LNCaP clone FGC (cell line): ENCODE measurements at places on chromosomes 6 and 20.

DNA sequence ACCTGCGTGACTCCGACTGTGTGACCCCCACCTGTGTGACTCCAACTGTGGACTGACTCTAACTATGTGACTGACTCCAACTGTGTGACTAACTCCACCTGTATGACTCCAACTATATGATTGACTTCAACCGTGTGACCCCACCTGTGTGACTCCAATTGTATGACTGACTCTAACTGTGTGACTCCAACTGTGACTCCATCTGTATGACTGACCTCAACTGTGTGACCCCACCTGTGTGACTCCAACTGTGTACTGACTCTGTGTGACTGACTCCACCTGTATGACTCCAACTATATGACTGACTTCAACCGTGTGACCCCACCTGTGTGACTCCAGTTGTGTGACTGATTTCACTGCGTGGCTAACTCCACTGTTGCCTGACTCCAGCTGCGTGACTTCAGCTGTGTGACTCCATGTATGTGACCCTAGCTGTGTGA lies 38.6 kb downstream of the SYNJ2 start:
- no peak for DNase-seq

DNA sequence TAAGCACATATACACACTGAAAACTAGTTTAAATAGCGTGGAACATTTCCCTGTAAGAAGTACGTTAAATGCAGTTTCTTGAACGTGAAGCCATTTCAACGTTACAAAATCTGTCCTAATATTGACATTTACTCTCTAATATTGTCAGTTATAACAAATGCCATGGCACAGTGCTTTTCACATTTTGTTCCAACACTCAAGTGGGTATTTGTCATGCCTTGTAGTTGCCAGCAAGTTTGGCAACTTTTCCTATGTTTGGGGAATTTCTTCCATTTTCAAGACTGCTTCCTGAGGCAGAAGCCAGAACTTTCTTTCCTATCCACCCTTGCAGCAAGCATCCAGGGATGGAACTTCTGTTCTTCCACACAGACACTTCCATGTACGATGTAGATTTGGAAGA lies 63.0 kb downstream of the STX11 start:
- DNase-seq, result peak; percentile 11

DNA sequence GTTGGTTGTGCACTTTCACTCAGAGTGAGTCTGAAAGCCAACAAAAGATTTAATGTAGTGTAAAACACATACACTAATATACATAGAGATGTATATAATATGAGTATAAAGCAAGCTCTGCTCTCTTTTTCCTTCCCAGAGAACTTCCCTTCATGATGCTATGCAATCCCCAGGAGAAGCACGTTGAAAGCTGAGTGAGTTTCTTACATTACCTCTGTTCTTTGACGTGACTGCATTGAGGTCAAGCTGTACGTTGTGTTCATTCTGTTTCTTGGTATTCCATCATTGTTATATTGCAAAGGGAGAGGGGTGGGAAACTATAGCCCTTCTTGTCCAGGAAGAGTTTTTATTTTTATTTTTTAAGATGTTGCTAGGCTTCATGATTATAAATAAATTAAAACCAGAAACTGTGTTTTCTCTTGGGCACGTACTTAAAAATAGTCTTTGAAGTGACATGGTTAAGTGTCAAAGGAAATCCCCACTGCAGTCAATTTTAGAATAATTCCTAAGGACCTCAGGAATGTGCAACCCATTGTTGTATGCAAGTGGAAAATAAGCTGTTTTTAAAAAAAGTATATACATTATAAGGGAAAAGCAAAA lies 651.0 kb downstream of the CD109 start:
- no peak for DNase-seq

- DNase-seq, result peak; percentile 82
These were observed at the start of gene KATNA1 for GRCh38 chr6:149648148-149649145. Gene KATNA1 (minus strand): TSS chr6:149648714. CDS start chr6:149638547, 10,167 bp downstream.

- no peak for DNase-seq
These were observed 589.1 kb downstream of the EYS start for GRCh38 chr6:65117817-65118409.

- DNase-seq, result no peak
These were observed 28.8 kb downstream of the FAM8A1 start for GRCh38 chr6:17628873-17629272.

DNA sequence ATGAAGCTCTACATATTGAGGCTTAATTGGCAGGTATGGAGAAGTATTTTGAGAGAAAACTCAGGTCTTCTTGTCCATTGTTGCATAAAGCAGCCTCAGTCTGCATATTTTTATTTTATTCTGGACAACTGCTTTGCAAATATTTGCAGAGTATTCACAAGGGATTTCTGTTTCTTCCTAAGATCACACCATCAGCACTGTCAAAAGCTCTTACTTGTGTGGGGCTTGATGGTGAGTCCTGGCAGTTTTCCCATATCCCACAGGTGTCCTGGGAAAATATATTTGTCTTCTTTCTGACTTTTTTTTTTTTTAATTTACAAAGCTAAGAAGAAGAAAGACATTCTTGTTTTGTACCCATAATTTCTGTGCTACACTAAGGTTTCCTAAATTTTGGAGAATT lies 16.9 kb upstream of the MLIP start:
- DNase-seq, result no peak

- DNase-seq, result no peak
These were observed 37.5 kb downstream of the SNAI1 start for GRCh38 chr20:50020288-50020687.

DNA sequence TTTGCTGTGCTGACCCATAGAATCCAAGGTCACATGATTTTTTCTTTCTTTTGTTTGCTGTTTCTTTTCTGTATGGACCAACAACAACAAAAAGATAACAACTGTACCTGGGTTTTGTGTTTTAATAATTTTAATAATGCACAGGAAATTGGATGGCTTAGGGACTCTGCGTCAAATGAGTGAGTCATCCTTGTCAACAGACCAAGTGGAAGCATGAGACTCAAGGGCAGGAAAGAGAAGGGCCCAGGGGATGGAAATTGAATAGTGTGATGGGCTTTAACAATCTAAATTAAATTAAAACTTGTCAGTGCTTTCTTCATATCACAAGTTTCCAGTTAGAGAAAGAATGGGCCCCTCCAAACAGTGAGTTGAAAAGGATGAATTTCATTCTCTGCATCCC lies 413.0 kb downstream of the PREX1 start:
- DNase-seq, result no peak

GRCh38 chr20:62048821-62049291 lies 16.8 kb downstream of the TAF4 start:
- no peak for DNase-seq
